ENCODE measurements at places on chromosomes 13 and 19. TPM values are rescaled to one million over a fixed set of nuclear protein-coding genes. Genes with fewer than 3 reads are reported as not detected.

Gene CD209
- total RNA-seq, result not detected

Gene CPT1C
- total RNA-seq, result 15.8 TPM

Gene CCL25
- not detected for total RNA-seq

Gene ZFP82
- 4.4 TPM for total RNA-seq

Gene ZIK1
- 7.1 TPM for total RNA-seq

Measured in epithelial cell of alveolus of lung (primary cell).